ENCODE measurements at places on chromosomes 5 and 9.

DNA sequence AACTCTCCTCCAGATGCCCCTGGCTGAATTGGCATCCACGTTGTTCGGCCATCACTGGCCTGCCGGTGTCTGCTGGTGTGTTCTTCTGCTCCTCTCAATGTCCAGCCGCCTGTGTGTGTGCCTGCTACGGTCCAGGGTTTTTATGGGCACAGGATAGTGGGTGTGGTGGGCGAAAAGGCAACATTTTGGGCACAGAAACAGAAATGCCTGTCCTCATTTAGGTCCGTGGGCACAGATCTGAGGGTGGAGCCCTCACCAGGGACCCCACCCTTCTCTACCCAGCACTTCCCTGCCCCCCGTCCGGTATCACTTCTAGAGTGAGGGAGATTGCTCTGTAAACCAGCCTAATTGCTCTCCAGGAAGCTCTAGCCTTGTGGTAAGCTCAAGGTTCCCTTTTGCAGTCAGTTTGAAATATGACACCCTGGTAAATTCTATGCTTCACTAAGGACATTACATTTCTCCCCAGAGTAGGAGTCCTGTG lies 410.1 kb downstream of the MAT2B start:
- no peak for DNase-seq

DNA sequence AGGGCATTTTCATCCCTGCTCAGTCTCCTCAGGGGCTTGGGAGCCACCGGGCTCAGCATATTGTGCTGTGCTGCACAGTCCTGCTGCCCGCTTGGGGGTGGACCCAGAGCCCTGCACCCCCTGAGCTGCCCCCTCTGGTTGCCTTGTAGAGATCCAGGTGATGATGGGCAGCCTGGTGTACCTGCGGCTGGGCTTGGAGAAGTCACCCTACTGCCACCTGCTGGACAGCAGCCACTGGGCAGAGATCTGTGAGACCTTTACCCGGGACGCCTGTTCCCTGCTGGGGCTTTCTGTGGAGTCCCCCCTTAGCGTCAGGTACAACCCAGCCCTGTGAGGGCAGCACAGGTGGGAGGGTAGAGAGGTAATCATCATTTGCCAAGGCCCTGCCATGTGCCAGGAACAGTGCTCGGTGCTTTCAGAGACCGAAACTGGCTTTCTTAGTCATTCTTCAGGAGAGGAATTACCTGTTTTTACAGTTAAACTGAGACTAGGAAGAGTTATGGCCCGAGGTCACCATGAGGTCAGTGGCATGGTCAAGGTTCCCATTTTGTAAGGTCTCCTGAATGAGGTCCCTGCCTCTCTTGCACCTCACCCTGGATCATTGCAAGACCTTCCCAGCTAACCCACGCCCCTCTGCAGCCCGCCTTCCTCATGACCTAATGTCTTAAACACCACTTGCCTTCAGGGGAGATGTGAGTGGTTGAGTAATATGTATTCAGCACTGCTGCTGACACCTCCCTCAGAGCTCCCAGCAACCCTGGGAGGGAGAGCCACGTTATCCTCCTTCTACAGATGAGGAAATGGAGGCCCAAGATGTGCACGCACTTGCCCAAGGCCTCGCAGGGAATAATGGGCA lies 7.5 kb downstream of the NHP2 start:
- DNase-seq = peak; percentile 57

- DNase-seq = no peak
Measured at GRCh38 chr9:37324261-37324683, 98.2 kb upstream of the GRHPR start.

- DNase-seq = no peak
Measured at GRCh38 chr5:178423431-178423830, 166.8 kb downstream of the COL23A1 start.

- DNase-seq = no peak
Measured at GRCh38 chr5:654071-654778, 38.9 kb downstream of the TPPP start.

GRCh38 chr5:463952-464351 lies 21.0 kb downstream of the EXOC3 start:
- no peak for DNase-seq

- DNase-seq = no peak
Measured at GRCh38 chr9:18459962-18460584, 13.9 kb upstream of the ADAMTSL1 start.

DNA sequence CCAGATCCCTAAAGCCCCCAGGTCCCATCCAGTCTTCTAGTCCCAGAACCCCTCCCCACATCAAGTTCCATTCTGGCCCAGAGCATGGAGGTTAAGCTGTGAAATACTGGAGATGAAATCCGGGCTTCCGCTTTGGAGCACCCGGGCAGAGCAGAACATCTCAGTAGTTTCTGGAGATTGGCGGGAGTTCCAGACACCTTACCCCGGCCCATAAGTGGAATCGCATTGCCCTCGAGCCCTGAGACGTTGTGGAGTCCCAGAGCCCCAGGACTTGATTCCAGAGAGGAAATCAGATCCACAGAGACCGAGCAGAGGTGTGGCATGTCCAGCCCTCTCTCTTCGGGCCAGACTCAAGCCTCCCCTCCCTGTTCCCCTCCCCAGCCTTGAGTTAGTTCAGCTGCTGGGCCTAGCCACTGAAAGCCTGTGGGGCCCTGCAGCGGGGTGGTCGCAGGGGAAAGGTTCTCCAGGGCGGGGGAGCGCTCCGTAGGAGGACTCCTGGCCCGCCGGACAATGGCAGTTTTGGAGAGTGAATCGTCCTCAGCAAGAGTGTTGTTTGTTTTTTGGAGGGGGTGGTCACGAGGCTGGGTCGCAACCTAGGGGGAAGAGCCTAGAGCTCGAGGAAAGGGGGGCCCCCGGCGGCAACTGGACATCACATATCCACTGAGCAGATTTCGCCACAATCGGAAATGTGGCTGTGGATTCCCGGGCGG lies 1.0 kb upstream of the PAX5 start:
- DNase-seq = no peak

DNA sequence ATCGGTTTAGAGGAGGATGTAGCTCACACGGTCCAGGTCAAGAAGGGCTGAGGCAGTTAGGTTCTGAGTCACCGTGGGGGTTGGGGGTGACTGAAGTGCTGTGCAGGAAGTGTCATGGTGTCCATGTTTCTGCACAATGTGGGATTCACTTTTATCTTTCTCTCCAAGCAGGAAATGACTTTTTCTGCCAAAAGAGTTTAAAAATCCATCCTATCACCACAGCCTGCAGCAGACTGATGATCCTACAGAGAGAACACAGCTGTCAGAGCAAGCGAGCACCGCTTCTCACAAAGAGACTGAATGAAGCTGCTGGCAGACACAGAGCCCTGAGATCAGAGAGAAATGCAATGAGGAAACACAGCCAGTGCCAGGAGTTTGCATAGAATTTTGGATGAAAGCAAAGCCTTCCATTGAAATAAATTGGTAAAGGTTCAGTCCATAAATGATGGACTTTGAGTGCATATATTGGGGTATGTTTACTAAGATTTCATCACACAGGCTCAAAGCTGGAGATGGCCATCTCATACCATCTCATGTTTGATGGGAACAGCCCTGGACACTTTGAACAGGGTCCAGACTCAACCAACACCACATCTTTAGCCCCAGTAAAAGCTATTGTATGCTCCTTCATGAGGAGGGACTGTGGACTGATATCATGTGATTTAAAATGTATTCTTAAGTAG lies 213.9 kb upstream of the FBXL7 start:
- no peak for DNase-seq

- DNase-seq = no peak
Measured at GRCh38 chr5:37838152-37838932, 1.5 kb downstream of the GDNF start.

- no peak for DNase-seq
Measured at GRCh38 chr9:126703866-126704156, 90.1 kb downstream of the LMX1B start.

DNA sequence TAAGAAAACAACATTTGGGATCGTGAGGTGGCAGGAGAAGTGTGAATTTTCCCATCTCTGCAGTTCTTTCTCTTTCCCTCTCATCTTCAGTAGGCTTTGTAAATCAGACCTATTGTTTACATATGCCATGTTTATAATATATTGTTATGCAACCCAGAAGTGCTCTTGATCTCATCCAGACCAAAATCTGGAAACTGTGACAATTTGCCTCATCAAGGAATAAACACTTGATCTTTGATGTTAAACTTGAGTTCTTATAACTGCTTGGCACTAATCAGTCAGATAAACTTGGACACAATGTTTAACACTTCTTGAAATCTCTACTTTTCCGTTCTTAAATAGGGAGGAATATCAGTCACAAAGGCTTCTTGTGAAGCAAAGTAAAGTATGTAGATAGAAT lies 384.7 kb downstream of the DMRT2 start:
- DNase-seq = no peak

DNA sequence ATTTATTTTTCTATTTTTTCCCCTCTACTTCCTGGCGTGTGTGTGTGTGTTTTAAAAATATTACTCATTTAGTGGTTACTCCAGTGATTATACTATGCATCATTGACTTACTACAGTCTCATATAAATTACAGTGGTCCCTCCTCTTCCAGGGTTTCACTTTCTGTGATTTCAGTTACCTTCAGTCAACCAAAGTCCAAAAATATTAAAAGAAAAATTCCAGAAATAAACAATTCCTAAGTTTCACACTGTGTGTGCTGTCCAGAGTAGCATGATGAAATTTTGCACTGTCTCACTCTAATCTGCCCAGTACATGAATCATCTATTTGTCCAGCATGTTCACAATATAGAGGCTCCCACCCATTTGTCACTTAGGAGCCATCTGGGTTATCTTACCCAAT lies 47.4 kb upstream of the CCDC112 start:
- DNase-seq = no peak

GRCh38 chr5:150612405-150612804 lies 28.1 kb upstream of the SYNPO start:
- no peak for DNase-seq

GRCh38 chr5:129978270-129978669 lies 74.0 kb downstream of the CHSY3 start:
- DNase-seq = no peak

GRCh38 chr5:91065496-91065895 lies 317.6 kb downstream of the ARRDC3 start:
- no peak for DNase-seq

GRCh38 chr5:131270809-131271208 lies 7.0 kb downstream of the CDC42SE2 start:
- no peak for DNase-seq

DNA sequence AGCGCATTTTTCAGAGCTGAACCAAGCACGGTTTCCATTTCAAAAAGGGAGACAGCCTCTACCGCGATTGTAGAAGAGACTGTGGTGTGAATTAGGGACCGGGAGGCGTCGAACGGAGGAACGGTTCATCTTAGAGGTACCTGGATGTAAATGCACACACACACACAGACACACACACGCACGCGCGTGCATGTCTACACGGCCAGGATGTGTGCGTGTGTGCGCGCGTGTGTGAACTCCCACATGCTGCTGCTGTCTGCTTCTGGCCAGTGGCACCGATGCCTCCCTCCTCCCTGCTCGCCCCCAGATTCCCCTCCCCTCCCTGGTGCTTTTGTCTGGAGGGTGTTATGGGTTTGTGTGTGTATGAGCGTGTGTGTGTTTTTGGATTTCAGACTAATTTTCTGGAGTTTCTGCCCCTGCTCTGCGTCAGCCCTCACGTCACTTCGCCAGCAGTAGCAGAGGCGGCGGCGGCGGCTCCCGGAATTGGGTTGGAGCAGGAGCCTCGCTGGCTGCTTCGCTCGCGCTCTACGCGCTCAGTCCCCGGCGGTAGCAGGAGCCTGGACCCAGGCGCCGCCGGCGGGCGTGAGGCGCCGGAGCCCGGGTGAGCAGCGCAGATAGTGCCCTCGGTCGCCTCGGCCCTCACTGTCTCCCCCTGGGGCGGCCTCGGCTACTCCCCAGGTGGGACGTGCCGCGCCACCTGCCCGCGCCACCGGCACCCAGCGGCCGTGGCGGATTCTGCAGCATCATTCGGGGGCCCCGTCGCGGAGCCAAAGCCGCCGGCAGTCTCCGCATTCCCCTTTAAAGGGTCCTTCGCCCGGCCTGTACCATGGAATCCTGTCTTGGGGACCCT lies at the start of gene NTRK2:
NTRK2 (plus strand) TSS at position 442 of the 850 bp plus-strand sequence. CDS start 1,020 bp downstream, outside the sequence.
- DNase-seq = no peak

- DNase-seq = no peak
Measured at GRCh38 chr5:73776405-73776804, 150.4 kb downstream of the ARHGEF28 start.

- DNase-seq = no peak
Measured at GRCh38 chr5:178334861-178335260, 102.3 kb upstream of the PHYKPL start.

DNA sequence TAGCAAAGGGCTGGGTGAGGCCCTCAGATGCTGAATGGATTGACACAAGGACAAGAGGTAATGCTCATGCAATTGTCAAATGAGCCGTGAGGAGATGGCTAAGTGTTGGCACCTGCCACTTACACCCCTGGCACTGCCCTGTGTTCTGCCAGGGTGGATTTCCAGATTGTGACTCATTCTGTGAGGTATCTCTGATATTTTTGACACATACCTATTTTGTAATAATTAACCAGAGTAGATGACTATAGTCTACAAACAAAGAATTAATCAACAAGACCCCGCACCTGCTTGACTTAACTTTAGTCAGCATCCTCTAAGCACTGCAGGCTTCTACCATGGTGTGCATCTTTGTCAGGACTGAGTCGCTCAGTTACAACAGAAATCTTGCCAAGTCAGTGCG lies 200.8 kb downstream of the DIRAS2 start:
- DNase-seq = no peak

- DNase-seq = no peak
Measured at GRCh38 chr9:30197954-30198353, 2186.5 kb upstream of the ACO1 start.

GRCh38 chr9:16801871-16802466 lies 68.5 kb downstream of the BNC2 start:
- DNase-seq = no peak

DNA sequence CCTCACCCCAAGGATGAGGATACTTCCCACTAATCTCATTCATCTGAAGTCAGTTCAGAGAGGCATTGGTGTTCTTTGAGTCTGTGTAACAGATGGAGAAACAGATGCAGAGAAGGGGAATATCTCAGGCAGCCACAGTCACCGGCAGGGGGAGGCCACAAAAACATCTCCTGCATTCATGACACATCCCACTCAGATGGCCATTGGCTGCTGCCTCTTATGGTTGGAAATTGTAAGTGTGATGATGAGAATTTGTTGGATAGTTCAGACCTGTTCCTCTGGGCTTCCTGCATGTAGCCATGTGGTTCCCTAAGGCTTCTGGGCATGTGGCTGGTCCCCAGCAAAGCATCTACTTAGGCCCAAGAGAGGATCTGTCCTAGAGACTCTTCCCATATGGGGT lies 45.9 kb upstream of the GABRP start:
- no peak for DNase-seq

- no peak for DNase-seq
Measured at GRCh38 chr5:431001-431710, 11.8 kb upstream of the EXOC3 start.

- no peak for DNase-seq
Measured at GRCh38 chr9:14616188-14616982, 76.8 kb downstream of the ZDHHC21 start.

- no peak for DNase-seq
Measured at GRCh38 chr5:101897914-101898313, 398.2 kb downstream of the SLCO4C1 start.

DNA sequence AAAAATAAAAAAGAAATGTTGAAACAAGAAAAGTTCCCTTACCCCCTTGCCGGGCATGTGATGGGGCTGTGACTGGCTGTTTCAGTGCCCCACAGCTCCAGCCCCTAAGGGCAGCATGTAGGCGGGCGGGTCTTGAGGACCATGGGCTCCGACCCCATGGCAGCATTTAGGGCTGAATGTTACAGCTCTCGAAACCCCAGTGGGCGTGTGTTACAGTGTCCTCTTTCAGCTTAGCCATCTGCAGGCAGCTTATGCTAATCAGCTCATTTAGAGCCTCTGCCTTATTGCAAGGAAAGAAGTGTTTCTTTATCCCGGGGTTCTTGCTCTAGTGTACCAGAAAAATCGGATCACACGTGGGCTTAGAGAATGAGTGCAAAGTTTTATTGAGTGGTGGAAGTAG lies 497.4 kb upstream of the CYLC2 start:
- no peak for DNase-seq

All from stimulated activated CD8-positive, alpha-beta memory T cell treated with anti-CD3 and anti-CD28 coated beads, Interleukin-2, amount 100 ng/mL, for 1 hour (primary cell).